Mesothelial cell of epicardium (in vitro differentiated cells): ENCODE measurements at places on chromosomes 3 and 15. TPM values are rescaled to one million over a fixed set of nuclear protein-coding genes. Genes with fewer than 3 reads are reported as not detected.

Gene ARL6
- total RNA-seq = 7.0 to 8.9 TPM (median 8.2 TPM) in 3 replicates

Gene CACNA2D3
- 1.7 to 2.8 TPM (median 2.3 TPM) in 3 replicates for total RNA-seq

Gene CADPS
- total RNA-seq = 2.7 to 4.2 TPM (median 3.3 TPM) in 3 replicates

- DNase-seq = peak; percentile 71
Measured at GRCh38 chr3:127652246-127652995, 20.3 kb upstream of the ABTB1 start.

DNA sequence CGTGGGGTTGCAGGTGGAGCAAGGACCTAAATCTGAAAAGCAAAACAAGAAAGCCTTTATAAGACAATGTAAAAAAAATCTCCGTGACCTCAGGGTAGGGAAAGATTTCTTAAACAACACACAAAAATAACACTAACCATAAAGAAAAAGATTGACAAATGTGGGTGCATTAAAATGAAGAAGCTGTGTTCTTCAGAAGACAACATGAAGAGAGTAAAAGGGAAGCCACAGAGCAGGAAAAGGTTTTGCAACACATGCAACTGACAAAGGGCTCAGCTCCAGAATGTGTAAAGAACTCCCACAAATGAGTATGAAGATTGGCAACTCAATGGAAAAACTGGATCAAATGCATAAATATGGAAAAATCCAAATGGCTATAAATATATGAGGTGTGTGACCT, 74.2 kb downstream of the MAGEF1 start:
- no peak for DNase-seq

GRCh38 chr3:191235331-191236314, 36.6 kb downstream of the OSTN start:
- no peak for DNase-seq

DNA sequence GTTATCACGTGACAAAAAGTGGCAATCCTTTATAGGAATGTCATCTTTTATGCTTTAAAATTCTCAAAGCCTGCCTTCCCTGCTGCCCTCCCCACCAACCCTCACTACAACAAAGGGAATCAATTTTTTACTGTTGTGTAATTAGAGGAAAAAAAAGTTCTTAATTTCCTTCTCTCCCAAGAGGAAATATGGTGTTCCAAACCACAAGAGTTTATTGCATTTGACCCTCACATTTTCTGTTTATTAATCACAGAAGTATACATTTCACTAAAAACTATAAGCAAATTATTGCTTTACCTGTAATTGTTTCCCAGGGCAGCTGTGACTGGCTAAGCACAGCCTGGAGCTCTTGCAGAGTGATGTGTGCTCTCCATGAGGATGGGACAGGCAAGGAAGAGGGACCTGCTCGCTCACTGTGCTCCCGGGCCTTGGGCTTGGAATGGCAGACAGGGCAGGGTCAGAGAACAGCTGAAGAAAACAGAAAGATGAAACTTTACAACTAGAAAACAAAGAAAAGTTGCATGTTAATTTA, 31.3 kb upstream of the ATP10A start:
- DNase-seq = no peak

- no peak for DNase-seq
Measured at GRCh38 chr3:190854062-190854461, 8.4 kb downstream of the GMNC start.

DNA sequence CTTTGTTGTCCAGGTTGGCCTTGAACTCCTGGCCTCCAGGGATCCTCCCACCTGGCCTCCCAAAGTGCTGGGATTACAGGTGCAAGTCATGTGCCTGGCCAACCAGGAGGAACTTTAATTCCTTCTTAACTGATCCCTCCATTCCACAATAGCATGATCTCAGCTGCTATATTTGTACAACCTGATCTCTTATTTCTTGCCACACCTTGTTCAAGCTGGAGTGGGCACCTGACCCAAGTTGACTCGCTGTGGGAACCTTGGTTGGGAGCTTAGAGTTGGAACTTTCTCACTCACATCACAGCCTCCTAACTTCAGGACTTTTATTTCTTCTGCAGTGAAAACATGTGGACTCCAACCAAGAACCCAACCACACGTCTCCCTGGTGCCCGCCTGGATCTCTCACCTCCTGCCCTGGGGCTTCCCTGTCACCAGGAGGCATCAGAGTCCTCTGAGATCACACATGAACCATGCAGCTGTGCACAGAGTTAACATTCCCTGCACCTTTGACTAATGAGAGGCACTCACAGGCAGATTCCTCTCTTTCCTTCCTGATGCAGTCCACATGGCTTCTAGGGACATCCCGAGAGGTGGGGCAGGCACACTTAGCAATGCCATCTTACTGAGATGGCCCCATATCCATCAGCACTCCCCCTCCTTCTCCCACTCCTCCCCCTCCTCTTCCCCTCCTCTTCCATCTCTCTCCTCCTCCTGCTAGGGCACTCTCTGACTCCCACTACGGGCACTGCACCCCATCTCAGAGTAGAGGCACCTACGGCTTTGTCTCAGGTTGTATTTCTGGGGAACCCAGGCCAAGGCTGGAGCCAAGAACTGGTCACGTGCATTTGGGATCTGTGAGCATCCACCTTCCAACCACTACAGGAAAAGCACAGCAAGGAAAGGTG, 9.7 kb upstream of the CYFIP1 start:
- DNase-seq = no peak

DNA sequence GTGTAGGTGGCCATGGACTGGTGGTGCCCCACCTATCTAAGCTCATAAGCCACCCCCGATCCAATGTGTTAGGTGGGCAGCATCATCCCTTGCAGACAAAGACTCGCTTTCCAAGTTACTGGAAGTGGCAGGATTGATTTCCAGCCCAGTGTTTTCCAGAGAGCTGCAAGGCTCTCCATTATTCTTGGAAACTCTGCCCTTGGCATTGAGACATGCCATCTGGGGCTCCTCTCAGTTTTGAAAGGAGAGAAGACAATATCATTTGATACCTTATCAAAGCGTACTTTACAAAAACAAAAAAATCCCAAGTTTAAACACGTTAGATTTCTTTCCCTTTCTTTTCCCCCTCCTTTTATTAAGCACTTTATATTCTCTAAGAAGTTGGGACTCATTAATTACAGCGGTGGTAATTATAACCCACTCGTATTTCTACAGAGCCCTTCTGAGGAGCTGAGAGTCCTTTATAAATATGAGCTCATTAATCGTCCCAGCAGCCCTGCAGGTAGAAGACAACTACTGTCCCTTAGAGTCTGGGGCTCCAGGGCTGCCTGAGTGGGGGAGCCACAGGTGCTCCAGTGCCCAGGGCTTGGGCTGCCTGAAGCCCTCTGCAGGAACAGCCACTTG, 226.1 kb downstream of the TLE3 start:
- DNase-seq = no peak

- no peak for DNase-seq
Measured at GRCh38 chr3:133540896-133541674, 32.4 kb upstream of the CDV3 start.
